ENCODE measurements at places on chromosomes 5 and 9. TPM values are rescaled to one million over a fixed set of nuclear protein-coding genes. Genes with fewer than 3 reads are reported as not detected.
A peak's percentile ranks its signal among the peaks of the same experiment; 100 is the strongest.

GRCh38 chr9:131279196-131279862 lies 3.0 kb upstream of the FAM78A start:
- peak; percentile 67 for DNase-seq

DNA sequence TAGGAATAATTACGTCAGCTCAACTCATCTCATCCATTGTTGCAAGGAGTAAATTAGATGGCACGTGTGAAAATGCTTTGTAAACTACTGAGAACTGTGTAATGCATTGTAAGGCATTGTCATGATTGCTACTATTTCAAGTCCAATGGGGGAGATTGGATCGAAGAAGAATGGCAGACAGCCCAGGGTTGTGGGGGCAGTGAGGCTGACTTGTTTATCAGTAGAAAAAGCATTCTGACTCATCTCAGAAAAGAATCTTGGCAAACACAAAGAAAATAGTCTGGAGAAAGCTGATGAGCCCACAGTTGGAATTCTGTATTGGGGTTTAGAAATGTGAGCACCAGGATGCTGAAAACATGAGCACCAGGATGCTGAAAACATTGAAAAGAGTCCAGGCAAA lies 28.0 kb upstream of the DAP start:
- DNase-seq, result peak; percentile 54

DNA sequence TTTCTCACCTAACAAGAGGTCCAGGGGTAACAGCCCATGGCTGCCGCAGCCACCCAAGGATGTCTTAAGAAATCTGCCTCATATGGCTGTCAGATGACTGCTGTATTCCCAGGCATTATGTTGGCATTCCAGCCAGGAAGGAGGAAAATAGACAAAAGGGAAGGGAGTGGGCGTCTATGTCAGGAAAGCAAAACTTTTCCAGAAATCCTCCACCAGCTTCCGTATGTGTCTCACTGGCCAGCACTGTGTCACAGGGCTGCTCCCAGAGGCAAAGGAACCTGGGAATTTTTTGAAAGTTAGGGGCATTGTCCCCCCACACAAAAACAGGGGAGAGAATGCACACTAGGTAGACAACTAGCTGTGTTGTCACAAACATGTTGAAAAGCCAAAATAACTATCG lies 7.3 kb downstream of the BHMT2 start:
- DNase-seq, result no peak

- peak; percentile 90 for DNase-seq
Measured at GRCh38 chr5:31692561-31693221, 53.8 kb downstream of the PDZD2 start.

EMB gene
- total RNA-seq, result 12.0 TPM

DNA sequence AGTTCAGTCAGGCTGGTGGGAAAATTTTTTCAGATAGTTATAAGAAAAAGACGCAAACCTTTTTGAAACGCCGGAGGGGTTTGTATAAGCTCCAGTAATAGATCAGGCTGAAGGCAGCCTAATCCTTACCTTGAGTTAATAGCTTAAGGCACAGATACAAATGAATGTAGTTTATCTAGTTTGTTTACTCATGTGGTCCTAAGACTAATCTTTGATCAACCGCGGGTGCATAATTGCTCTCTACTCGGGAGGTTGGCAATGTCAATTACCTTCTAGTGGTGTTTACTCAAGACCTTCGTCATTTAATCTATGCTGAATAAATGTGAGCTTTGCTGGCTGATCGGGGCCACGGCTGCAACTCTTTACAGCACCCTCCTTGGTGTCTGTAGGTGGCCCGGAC lies 665 bp upstream of the INSL4 start:
- no peak for DNase-seq

All from left ventricle myocardium superior (tissue), 1 donor.